Endothelial cell (in vitro differentiated cells): ENCODE measurements at places on chromosomes 5 and 9.
A peak's percentile ranks its signal among the peaks of the same experiment; 100 is the strongest.

GRCh38 chr5:32794086-32794485 is 83.0 kb downstream of the NPR3 start:
- DNase-seq = no peak

- DNase-seq = no peak
Observed at GRCh38 chr9:114054191-114054690, 23.9 kb downstream of the AMBP start.

DNA sequence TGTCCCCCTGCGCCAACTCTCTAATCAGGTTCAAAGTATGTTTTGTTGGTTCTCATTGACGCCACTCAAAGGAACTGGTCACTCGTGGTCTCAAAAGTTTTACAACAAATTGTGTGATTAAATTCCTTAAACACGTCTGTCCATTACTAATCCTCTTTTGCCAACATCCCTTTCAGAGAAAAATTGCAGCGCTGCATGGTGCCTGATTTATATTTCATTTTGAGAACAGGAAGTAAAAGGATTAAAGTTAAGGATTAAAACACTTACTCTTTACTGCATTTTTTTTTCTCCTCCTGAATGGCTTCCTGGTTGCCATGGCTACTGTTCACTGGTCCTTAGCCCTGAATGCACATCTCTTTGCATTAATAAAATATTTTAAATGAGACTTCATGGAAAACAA is 383.5 kb downstream of the GLIS3 start:
- DNase-seq = no peak

DNA sequence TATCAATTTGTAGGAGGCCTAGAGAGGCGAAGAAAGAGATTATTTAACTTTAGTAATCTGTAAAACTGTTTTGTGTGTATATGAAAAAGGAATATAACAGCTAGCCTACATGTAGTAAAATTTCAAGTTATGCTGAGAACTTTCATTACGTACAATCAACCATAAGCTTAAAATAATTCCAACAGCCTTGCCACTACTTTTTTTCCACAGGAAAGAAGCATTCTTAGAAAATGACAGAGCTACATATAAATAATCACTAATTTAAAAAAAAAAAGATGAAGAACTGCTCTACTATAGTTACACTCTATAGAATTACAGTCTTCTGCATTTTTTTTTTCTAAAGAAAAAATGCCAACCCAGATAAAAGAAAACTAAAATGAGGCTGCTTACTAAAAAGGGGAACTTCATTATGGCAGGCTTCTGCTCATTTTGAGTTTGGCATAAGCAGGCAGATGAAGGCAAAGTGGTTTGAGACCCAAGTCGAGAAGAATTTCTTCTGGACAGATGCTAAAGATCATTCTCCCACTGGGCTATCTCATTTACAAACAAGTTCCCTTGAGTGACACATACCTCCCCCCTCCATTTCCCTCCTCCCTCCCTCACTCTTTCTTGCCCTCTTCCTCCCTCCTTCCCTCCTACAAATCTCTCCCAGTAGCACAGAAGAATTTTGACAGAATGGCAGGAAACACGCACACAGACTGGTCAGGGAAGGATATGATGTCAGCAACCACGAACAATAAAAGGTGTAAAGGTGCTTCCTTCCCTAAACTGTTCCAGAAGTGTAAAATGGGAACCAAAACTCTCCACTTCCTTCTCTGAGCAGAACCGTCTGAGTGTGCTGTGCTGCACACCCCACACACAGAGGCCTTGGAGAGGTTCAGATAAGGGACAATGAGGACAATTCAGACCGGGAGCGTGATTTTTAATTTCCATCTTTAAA is 56.1 kb downstream of the MEF2C start:
- peak; percentile 50 for DNase-seq

- DNase-seq = peak; percentile 92
Observed at GRCh38 chr9:131349881-131350563, 43.9 kb upstream of the PRRC2B start.
